Putamen (tissue), 1 donor: ENCODE measurements at places on chromosomes 13 and 19.

DNA sequence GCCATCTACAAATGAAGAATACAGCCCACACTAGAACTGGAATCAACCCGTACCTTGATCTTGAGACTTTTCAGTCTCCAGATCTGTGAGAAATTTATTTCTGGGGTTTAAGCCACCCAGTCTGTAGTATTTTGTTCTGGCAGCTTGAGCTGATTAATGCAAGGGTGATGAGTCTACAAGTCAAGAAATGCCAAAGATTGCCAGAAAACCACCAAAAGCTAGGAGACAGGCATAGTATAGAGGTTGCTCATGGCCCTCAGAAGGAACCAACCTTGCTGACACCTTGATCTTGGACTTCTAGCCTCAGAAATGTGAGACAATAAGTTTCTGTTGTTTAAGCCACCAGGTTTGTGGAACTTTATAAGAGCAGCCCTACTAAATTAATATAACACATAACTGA is 428.2 kb upstream of the KLF12 start:
- no peak for DNase-seq

DNA sequence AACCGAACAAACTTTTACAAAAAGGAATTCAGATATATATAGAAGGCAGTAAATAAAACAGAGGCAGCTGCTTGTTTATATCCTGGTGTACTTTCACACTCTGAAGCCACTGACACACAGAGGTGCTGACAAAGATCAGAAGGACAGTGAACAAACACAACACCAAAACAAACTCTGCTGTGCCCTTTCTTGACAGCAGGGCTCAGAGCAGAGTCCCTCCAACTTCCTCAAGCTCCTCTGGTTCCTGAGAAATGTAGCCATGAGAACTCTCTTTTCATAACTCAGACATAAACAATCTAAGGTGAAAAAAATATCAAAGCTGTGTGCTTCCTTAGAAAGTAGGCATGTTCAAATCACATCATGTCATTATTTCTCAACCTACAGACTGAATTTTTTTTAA is 1052.8 kb upstream of the SPRY2 start:
- DNase-seq: no peak

DNA sequence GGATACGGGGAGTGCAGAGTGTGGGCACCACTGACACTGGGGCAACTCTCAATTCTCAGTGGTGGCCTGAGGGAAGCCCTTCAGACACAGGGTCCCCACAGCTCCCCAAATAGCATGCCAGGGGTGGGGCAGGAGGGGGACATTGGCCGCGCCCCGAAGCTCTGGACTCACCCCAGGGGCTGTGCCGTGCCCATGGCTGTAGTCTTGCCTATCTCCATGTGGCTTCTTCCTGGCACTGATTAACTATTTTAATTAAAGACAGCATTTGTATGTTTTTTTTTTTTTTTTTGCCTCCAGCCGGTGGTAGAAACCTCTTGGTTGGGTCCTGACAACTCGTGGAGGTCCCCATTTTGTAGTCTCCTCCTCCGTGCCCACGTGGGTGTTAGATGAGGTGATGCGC is 23.3 kb downstream of the GATAD2A start:
- DNase-seq: no peak

DNA sequence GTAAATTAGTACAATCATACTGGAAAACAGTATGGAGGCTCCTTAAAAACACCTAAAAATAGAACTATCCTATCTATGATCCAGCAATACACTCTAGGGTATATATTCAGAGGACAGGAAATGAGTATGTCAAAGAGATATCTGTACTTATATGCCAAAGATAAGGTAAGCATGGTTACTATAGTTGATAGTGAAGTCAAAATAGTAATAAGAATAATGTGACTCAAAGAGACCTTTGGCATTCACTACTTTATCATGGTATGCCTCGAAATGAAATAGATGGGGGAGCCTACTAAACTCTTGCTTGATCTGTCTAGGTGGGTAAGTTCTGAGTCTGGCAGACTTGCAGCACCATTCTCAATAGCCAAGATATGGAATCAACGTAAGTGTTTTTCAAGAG is 30.3 kb downstream of the FXYD5 start:
- no peak for DNase-seq

DNA sequence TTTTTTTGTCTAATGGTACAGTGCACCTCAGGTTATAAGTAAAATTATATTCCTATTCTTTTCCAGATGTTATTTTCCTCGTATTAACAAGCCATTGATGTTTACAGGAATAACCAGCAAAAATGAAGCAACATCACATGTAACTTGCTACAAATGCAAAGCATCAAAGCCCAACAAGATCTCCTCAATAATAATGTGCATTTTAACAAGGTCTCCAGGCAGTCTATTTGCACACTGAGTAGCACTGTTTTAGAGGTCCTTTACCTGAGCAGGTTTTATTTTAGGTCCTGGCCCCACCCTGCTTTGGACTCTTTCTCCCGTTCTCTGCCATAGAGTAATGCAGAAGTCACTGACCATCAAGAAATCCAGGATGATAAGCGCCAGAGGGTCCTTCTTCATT is 298.4 kb downstream of the FGF14 start:
- DNase-seq: no peak

DNA sequence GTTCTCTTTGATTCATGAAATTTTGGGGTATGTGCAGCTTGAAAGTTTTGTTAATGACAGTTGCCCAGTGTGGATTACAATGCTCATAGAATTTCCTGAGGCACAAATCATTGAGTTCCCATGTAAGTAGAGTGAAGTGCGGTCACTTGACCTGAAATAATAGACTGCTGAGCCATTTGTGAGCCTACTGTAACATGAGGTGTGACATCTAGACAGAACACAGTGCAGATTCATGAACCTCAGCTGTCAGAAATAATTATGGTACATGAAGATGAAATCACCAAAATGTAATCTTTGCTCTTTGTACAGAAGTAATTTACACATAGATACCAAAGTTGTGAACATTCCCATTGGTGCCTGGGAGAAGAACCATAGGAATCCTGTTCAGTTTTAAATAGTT is 84.6 kb downstream of the DHRS12 start:
- no peak for DNase-seq
